Activated T-helper 17 cell treated with anti-CD3 and anti-CD28 coated beads, Interleukin-2, amount 50 U/mL, for 72 hours (primary cell): ENCODE measurements at places on chromosomes 3 and 15. TPM values are rescaled to one million over a fixed set of nuclear protein-coding genes. Genes with fewer than 3 reads are reported as not detected.
A peak's percentile ranks its signal among the peaks of the same experiment; 100 is the strongest.

The DNAJA4 gene
- total RNA-seq, result 30.2 TPM

The GOLGA6A gene
- total RNA-seq, result not detected

The FOXL2NB gene
- total RNA-seq, result not detected

The MUC4 gene
- total RNA-seq, result 3.1 TPM

The STAC gene
- total RNA-seq, result 0.30 TPM

GRCh38 chr3:87706176-87706575 is 352.6 kb downstream of the CGGBP1 start:
- ATAC-seq, result no peak

GRCh38 chr3:121870717-121871116 is 23.5 kb upstream of the SLC15A2 start:
- no peak for ATAC-seq

DNA sequence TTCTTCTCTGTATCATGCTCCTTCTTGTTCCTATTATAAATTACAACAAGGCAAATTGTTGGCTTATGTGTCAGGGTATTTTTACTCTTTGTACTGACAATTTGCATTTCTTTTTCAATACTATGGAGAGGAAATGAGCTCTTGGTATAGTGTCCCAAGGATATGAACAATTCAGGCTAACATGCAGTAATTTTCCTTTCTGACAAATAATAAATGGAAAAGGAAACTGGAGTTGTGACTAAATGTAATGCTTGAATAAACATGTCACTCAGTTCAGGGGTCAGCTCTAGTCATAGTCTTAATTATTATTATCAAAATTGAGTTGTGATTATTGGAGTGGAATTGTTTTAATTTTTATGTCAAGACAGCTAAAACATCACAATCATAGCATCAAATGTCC is 256.0 kb upstream of the ZPLD1 start:
- no peak for ATAC-seq

- ATAC-seq, result no peak
These were observed 45.5 kb downstream of the TMOD3 start for GRCh38 chr15:51874751-51875644.

DNA sequence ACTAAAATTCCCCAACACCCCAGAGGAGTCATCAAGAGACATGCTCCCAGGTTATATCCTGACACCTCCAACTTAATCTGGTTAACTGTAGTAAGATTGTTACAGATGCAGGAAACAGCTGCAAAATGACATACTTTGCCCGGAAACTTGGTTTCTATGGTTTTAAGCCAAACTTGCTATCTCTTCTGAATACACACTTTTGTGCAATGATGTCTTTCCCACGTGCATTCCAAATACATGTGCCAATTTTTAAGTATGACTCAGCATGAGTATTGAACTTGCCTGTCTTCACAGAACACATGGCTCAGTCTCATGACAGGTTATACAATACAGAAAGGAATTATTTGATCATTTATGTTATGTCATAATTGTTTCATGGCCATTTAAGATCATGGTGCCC is 207.0 kb upstream of the DCBLD2 start:
- ATAC-seq, result no peak

GRCh38 chr3:125141596-125142419 is 70.7 kb downstream of the SLC12A8 start:
- ATAC-seq, result peak; percentile 82

DNA sequence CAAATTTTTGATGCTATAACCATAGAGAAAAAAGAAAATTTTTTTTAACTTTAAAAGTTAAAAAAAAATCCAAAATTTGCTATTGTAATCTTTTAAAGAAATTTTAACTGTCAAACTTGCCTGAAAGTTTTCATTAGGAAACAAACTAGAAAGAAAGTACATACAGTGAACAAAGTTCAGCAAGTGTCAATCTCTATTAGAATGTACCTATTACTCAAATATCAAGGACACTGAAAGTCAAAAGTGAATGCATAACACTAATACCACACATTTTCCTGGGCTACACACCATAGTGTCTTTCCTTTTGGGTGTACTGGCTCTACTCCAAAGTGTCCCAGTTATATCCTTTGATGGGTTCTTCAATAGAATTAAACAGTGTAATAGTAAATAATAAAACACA is 56.8 kb downstream of the LRRFIP2 start:
- no peak for ATAC-seq

DNA sequence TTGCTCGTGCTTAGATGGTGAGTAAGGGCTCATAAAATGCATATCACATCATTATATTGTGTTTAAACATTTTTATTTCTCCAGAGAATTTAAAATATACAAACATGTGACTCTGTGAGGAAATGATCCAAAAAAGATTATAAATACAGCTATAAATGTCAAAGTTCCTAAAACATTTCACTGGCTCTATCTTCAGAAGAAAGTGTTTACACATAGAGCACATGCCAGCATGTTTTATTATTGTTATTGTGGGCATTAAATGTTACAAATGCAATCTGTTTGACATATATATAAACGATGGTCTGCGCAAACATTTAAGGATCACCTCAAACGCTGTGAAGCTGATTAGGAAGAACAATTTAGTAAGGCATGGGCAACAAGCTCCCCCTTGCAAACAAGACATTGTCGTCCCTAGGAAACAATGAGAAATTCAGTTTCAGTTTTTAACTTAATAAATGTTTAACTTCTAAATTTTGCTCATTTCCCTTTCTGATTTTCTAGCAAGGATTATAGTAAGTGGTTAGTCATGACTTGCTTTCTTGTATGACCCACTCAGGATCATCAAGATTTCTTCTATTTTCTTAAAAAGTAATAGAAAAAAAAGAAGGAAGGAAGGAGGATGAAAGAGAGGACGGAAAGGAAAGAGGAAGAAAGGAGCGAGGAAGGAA is 207.5 kb downstream of the SATB1 start:
- no peak for ATAC-seq
